ENCODE measurements at places on chromosomes 6 and 20.

- DNase-seq = no peak
Observed at GRCh38 chr20:13331536-13331935, 110.5 kb downstream of the ISM1 start.

DNA sequence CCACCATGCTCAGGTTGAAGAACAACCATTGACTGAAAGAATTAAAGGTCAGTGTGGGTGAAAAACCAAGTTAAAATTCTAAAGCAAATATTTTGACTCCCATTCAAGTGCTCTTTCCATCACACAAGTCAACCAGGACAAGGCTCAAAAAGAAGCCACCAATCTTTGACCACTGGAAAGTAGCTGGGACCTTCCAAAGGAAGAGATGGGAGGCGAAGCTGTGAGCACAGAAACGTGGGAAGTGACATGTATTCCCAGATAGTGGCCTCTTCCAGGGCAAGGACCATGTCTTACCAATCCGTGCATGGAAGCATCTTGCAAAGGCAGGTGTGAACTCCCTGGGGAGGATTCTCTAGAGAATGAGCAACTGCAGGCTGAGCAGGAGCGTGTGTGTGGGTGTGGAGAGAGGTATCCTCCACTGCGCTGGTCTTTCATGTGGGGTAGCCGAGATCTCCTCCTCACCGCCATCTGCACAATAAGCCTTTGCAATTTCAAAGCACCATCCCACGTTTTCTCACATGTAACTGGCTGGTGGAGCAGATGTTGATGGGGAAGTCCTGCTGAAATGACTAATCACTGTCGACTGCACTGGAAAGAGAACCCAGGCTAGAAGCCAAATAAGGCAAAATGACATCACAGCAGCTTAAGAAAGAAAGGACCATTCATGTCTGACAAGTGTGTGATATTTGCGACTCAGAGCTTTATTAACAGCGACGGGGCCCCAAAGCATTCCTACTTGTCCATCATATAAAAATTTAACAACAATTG is 189.4 kb upstream of the RREB1 start:
- no peak for DNase-seq

DNA sequence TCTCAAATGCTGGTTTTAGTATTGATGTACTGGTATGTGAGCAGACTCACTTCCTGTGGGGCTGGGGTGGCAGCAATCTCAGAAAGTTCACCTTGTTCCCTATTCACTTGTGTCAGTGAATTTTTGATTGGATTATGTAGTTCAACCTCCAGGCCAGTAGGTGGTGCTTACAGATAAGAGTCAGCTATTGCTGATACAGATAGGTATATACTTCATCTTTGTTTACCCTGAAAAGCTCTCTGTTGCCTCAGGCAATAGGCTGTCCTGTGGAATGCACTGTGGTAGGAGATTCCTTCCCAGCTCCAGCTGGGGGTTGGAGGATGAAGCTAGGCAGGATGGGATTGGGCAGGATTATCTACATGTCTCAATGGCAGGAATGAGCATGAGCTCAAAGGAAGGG is 851.2 kb upstream of the EYS start:
- DNase-seq = no peak

DNA sequence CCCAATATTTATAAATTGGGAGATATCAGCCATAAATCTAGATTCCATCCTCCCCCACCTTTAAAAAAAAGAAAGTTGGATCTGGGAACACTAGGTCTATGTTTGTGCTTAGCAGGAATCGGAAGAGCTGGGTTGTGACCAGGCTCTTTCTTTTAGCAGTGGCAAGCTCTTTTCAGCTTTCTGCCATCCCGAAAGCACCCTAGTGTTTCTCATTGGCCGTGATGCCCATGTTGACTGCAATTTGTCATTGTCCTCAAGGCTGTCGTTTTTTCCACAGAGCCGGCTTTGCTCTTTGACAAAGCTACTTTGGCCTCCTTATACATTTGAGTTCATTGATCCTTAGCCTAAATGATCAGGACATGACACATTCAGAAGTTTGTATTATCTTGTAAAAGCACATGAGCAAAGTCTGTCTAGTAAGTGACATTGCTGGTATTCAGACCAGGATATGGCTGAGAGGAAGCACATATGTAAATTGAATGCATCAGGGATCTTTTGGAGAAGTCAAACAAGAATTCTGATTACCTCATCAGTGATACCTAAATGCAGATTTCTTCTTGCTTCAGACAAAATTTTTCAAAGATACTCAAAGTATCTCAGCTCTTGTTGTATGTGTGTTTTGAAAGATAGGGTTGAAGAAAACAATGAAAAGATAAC is 50.1 kb downstream of the CARMIL1 start:
- no peak for DNase-seq

GRCh38 chr6:118188561-118188960 is 281.5 kb downstream of the SLC35F1 start:
- DNase-seq = no peak

GRCh38 chr20:37902504-37903313 is at the start of gene VSTM2L:
Gene VSTM2L, plus strand, starts transcription at chr20:37903127. Its CDS starts 224 bp downstream, at chr20:37903351.
- DNase-seq = peak; percentile 28

GRCh38 chr20:50305636-50306477 is 115.2 kb downstream of the CEBPB start:
- no peak for DNase-seq
